NCI-H1436 (cell line): ENCODE measurements at places on chromosomes 7 and 10.

DNA sequence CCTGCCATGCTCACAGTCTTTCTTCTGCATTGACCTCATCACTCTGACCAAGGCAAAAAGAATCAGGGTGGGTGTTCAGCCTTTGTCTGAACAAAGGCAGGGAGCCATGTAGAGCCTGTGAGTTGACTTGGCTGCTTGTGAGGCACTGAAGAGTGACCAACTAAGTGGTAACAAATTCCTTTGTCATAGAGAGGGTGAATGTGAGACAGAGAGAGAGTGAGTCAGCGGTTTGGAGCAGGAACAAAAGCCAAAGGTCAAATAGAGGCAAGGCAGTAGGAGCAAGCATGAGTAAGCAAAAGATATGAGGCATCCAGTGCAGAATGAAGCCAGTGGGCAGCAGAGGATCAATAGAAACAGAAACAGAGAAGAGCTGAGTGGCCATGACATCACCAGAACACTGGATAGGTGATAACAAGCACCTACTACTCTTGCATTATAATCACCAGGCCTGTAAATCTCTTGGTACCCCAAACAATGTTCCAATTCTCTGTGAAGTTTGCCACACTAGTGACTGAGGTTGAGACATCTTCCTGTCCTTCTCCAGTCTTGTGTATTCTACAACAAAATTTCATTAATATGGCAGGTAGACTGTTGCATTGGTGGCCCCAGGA lies 116.2 kb upstream of the LAMB4 start:
- DNase-seq = no peak

DNA sequence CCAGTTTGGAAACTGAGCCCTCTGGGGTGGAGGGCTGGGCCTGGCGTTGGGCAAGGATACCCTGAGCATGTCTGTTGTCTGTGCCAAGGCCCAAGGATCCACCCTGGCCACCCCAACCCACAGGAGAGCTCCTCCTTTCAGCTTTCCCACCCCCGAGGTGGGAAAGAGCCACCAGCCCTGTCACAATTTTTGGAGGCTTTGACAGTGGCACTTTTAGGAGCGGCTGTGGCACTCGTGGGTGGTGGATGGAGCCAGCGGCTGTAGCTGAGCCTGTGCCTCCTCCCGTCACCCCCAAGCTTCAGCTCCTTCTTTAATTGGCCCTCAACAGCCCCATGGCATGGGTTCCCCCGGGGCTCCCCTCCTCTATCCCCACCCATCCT lies 18.2 kb upstream of the ZNF862 start:
- DNase-seq = no peak

DNA sequence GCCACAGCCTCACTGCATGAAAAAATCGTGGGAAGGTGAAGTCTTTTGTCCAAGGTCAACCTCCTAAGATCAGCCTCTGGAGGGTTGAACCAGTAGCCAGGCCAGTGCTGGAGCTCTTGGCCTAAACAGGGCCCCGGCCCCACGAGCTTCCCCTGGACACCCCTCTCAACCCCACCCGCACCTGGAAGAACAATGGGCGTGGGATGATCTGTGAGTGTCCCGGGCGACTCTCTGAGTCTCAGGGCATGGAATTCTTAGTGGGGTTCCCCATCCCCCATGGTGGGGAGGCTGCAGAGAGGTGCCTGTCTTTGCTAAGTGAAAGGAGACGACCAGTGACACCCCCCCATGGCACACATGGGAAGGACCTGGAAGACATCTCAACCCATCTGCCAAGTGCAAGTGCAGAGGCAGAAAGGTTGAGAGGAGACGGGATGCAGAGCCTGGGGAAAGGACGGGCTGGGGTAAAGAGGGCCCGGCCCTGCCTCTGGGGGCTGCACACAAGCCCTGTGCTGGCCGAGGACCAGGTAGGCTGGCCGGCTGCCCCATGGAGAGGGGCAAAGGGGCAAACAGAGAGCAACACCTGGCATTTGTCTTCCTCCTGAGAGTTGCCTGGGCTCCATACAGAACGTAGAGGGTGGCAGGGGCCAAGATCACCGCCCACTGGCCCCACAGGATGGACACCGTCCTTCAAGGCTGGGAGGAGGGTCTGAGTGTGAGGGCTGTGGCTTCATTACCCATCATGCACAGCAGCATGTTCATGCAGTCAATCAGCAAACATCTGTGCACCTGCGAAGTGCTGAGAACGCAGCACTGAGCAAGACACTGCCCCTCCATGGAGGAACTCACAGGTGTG lies 163.0 kb upstream of the PPP2R2D start:
- no peak for DNase-seq

- no peak for DNase-seq
Observed at GRCh38 chr10:132813560-132814468, 27.9 kb upstream of the NKX6-2 start.
